SHP77 (cell line): ENCODE measurements at places on chromosomes 16 and 17.

- DNase-seq = no peak
Observed at GRCh38 chr16:51051671-51052070, 99.4 kb downstream of the SALL1 start.

DNA sequence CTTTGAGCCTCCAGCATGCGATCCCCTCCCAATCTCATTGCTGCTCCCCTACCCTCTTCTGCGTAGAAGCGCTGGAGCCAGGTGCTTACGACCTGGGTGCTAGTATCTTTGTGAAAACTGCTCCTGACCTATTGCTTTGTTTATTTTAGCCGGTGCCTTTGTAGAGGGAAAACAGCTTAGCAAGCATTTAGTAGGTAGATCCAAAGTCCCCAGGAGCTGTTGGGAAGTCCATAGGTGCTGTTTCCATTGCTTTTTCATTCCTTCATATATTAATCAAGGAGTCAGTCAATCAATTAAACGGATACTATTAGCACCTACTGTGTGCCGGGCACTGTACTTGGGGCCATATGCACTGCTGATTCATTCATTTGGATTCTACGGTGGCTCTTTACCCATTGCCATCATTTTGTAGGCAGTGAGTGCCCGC, 497.6 kb downstream of the WWOX start:
- DNase-seq = no peak

GRCh38 chr16:14650629-14651028, 17.9 kb downstream of the BFAR start:
- DNase-seq = no peak

GRCh38 chr16:89921131-89921701, 1.9 kb upstream of the TUBB3 start:
- peak; percentile 50 for DNase-seq

- DNase-seq = no peak
Observed at GRCh38 chr16:88978608-88979346, 1.8 kb upstream of the CBFA2T3 start.

- no peak for DNase-seq
Observed at GRCh38 chr16:87464691-87465300, 28.0 kb downstream of the ZCCHC14 start.

- peak; percentile 49 for DNase-seq
Observed at GRCh38 chr17:1629504-1630310, 1.1 kb upstream of the SLC43A2 start.

GRCh38 chr17:77210331-77210730, 69.6 kb downstream of the SEC14L1 start:
- DNase-seq = peak; percentile 19

GRCh38 chr17:37532756-37533155, 43.1 kb downstream of the DUSP14 start:
- no peak for DNase-seq

DNA sequence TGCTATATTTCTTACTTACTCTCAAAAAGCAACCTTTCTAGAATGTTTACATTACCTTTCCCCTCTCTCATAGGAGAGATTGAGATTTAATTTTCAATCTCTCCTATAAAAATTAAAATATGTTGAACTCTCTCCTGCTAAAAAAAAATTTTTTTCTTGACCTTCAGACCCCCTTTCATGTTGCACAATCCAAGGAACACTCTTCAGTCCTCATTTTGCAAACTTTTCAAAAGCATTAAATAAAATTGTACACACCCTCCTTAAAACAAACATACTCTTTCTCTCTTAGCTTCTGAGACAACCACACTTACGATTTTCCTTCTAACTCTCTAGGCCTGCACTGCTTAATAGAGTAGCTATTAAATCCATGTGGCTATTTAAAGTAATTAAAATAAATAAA, 8.6 kb upstream of the ABCA6 start:
- no peak for DNase-seq

GRCh38 chr16:85448557-85449190, 164.4 kb upstream of the GSE1 start:
- peak; percentile 99 for DNase-seq
